CD4-positive, alpha-beta T cell treated with Interleukin-4 for 1 hour (primary cell): ENCODE measurements at places on chromosomes 1 and 21.

DNA sequence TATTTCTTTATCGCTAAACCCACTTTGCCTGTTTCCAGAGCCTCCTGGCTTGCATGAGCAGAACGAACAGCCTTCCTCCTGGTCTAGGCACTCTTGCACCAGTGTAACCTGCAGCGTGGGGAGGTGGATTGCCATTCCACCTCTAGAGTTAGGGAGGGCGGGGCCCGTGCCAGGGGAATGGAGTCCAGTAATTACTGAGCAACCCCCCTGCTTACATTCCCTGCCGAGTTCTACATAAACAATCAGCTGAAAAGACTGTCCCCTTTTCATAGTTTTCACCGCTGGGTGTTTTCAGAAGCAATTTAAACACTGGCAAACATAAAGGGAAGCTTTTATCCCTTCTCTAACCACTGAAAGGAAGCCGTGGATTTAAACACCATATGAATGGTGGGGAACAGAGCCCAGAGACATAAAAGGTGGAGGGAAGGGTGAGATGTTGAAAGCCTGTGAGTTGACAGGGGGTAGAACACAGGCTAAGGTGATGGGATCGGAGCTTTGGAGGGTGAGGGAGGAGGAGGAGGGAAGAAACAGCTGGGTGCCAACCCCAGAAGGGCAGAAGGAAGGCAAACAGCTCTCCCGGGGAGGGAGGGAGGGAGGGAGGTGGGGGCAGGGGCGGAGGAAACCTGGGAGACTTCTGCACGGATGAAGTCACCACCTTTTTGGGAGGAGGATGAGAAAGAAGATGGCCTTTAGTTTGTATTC, 68.0 kb upstream of the WDR26 start:
- DNase-seq, result no peak

GRCh38 chr1:25204797-25205480, 27.4 kb downstream of the SYF2 start:
- no peak for DNase-seq

GRCh38 chr1:227944931-227945890, 2.5 kb downstream of the WNT9A start:
- DNase-seq, result no peak

DNA sequence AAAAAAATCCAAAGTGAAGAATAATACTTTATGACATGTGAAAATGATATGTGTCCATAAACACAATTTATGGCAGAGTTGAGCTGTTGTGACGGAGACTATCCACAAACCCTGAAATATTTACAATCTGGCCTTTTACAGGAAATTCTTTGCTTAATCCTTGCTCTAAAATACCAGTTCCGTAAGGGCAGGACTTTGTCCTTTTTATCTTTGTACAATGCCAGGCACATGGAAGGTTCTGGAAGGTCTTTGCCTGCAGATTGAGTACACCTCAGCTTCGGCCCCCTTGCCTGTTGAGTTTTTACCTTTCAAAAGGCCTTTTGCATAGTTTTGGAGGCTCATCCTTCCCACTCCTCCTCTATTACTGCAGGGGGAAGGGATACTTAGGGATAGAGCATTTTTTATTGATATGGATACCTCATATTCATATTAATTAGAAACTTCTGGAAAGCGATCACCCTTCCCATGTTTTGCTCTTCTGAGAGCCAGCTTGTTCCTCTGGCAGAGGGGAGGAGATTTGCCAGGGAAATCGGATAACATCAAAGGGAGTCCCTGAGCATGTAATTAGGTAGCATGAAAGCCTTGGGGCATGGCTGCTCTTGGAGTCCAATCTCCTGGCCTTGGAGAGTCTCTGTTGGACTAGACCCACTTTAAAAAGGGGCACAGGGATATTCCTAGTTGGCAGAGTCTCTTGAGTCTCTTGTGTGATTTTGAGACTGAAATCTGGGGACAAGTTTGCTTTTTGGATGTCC, 217.1 kb downstream of the KCNJ6 start:
- DNase-seq, result no peak

GRCh38 chr1:166675213-166675612, 164.1 kb upstream of the POGK start:
- no peak for DNase-seq

DNA sequence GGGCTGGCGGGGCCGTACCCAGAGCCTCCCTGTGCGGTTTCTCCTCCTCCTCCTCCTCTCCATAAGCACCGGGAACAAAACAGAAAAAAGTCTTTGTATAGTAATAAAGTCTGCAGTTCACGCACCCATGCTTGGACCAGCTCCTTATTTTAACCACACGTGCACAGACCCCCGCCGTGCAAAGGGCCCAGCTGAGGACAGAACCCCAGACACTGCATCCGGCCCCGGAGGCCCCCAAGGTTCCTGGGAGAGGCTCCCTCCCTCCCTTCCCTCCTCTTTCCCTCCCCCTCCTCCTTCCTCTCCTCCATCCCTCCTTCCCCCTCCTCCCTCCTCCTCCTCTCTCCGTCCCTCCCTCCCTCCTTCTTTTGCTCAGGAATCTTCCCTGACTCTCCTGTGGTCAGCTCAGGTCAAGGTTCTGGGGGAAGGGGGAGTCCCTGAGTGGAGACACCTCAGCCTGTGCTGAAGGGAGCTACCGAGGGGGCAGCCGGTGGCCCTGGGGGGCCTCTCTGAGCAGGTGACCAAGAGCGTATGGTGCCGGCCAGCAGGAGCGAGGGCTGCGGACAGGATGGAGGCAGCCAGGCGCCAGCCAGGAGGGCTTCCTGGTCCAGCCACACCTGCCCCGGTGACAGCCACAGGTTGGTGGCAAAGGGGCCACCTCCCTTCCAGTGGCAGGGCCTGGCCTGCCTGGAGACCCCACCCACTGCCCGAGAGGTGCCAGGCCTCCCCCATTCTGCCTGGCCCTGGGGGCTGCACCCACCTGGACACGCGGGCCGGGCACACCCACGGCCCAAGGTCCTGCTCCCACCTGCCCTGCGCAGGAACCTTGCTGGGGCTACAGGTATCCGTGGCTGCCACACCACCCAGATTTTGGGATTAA, 3.2 kb upstream of the TTLL10 start:
- no peak for DNase-seq

DNA sequence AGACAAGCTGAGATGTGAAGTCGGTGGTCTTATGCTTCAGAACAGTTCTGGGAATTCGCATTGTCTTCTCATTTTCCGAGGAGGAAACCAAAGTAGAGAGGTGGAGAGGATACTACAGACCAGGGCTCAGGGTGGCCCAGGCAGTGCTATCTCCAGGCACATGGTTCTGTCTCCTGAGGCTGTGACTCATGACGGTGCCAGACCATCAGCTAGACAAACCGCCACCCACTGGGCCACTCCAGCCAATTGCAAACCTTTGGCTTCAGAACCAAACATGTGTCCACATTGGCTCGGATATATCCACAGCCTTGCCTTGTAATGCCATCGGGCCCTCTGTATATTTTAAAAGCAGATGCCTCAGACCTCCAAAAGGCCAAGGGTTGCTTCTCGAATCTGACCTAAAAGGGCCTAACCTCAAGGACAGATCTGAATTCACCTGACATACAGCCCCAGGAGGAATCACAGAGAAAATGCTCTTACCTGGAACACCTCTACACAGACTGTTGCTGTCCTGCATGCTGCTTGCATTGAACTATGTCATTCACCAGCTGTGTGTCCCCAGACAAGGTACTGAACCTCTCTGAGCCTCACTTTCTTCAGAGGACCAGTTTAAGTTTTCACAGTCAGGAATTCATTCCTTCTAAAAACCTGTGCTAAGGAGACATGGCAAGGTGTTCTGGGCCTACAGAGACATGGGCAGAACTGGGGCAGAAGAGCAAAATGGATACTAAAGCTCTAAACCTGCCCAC, 224.9 kb upstream of the JUN start:
- DNase-seq, result no peak

GRCh38 chr1:116091083-116091482, 20.1 kb upstream of the MAB21L3 start:
- no peak for DNase-seq

- DNase-seq, result no peak
These were observed 16.5 kb upstream of the PIGV start for GRCh38 chr1:26771285-26771642.

DNA sequence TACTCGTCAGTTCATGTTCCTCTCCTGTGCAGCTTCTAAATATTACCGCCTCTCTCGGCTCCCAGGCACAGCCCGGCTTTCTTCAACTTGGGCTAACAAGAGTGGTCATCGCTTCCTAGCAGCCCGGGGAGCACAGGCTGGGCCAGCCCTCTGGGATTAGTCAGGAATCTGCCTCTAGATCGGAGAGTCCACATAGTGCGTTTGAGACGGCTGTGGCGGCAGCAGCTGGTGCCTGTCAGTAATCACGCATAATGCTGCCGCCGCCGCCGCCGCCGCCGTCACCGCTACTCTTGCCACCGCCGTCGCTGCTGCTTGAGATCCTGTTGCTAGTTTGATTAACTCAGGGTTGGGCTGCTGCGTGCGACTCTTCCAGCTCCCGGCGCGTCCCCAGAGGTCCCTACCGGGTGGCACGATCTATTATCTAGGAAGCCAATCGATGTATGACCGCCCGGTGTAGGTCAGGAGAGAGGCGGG, at the start of gene RXRG:
Gene RXRG, minus strand, starts transcription at position 230 of the 474 bp plus-strand sequence. CDS start 233 bp downstream, outside the sequence.
- no peak for DNase-seq
